ENCODE measurements at places on chromosomes 2 and 18.

DNA sequence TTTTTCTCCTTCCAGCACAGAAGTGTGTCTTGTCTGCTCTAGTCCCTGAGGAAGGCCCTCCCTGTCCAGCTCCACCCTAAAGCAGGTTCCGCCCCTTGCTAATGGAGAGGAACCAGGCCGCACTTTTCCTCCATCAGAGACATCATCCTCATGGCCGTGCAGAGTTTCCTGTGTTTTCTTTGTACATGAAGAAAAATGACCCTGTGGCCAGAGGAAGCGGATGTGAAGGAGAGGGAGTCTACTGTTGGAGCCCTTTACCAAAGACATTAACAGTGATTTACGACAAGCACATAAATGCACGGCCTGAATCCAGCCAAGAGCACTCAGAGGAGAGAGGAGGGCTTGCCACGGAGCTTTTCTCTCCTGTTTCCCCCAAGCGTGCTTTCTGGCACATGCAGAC is 109.5 kb downstream of the RNF144A start:
- no peak for DNase-seq

- no peak for DNase-seq
Observed at GRCh38 chr2:124193706-124194105, 168.6 kb downstream of the CNTNAP5 start.

DNA sequence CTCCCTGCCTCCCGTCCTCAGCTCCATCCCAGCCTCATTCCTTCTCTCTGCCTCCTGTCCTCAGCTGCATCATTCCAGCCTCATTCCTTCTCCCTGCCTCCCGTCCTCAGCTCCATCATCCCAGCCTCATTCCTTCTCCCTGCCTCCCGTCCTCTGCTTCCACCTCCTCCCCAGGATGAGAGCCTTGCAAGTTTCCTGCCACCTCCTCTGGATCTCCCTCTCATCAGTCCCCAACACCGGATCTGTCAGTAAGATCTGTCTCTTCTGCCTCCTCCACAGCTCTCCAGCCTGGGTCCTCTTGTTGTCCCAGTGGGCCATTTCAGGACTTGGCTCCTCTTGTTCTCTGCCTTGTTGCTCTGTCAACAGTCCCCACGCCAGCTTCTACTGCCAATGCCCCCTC is 130.9 kb downstream of the NDUFA10 start:
- no peak for DNase-seq

DNA sequence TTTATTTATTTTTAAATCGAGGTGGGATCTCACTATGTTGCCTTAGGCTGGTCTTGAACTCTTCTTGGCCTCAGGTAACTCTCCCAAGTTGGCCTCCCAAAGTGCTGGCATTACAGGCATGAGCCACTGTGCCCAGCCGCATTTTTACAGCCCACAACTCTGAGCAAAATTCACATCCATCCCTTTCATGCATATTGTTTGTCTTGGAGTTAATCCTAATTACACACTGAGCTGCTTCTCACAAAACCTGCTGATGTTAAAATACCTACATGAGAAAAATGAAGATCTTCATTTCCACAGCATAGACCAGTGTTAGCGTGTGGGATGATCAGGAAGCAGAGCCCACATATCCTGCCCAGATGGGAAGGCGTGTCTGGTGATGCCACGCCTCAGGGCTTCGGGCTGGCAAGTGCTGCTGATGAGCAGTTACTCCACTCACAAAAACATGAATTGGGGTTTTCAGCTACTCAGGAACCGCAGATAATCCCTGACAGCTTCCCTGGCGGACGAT is 14.6 kb downstream of the ITGB1BP1 start:
- DNase-seq = no peak

DNA sequence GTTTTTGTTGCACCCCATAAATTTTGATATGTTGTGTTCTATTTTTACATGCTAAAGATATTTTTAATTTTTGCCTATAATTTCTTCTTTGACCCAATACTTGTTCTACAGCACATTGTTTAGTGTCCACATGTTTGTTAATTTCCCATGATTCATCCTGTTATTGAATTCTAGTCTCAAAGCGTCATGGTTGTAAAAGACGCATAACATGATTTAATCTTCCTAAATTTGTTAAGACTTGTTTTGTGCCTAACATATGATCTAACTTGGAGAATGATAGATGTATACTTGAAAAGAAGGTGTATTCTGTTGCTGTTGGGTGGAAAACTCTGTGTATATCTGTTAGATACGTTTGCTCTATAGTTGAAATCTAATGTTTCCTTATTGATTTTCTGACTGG is 27.1 kb upstream of the SULT1C3 start:
- DNase-seq = no peak

DNA sequence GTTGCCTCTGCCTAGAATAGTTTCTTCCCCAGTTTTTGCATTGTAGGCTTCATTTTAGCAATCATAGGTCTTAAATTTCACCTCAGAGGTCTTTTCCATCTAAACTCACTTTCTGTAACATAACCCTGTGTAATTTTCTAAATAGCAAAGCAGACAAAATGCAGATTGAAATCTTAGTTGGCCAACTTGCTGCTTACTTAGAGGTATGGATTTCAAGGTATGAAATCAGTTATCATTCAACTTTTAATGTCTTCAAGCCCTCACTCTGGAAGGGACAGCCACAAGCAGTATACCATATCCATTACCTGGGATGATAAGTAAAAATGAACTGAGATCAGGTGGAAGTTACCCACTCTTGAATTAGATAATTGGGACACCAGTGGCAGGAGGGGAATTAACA is 3.9 kb downstream of the CCDC121 start:
- DNase-seq = no peak

- DNase-seq = no peak
Observed at GRCh38 chr18:69725009-69725408, 222.7 kb downstream of the CD226 start.

DNA sequence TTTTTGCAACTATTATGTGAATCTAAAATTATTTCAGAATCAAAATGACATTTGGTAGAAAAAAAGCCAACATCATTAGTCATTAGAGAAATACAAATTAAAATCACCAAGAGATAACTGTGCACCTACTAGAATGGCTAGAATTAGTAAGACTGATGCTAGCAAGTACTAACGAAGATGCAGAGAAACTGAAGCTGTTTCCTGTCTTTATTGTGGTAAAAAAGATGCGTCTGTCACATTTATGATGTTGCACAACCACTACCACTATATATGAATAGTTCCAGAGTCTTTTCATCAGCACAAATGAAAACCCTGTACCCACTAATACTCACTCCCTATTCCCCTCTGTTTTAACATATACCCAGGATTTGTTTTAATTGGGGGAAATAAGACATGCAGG is 16.7 kb upstream of the TWIST2 start:
- no peak for DNase-seq

- DNase-seq = no peak
Observed at GRCh38 chr18:25350489-25351251, 1.3 kb downstream of the ZNF521 start.

- DNase-seq = no peak
Observed at GRCh38 chr2:59301466-59302402, 1060.6 kb upstream of the FANCL start.

GRCh38 chr2:54428108-54428831 is 27.9 kb upstream of the SPTBN1 start:
- no peak for DNase-seq

GRCh38 chr2:15076668-15077067 is 444.2 kb downstream of the LRATD1 start:
- no peak for DNase-seq

DNA sequence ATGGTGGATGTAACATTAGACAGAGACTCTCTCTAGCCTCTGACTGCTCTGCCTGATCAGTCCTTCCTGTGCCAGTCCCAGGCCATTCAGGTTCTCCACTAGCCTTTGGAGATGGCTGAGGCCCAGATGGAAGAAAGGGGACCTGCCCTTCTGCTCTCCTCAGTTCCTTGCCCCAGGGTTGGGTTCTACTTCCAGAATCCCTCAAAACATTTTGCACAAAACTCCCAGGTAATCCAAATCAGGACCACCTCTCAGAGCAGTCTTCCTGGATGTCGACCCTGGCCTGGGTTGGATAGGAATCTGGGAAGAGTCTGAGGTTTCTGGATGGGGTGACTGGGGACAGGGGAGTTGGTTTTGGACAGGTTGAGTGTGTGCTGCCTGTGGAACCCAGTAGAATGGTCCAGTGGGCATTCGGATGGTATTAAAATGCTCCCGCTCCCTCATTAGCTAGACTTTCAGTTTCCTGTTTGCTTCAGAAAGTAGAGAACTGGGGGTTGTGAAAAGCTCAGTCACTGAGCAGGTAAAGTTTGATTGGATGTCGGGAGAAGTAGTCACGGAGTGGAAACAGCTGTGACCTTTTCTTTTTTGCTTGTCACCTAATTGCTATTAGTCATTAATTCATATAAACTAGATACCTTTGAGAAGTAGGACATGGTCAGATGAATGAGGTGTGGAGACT is 37.9 kb downstream of the DPYSL5 start:
- DNase-seq = no peak

DNA sequence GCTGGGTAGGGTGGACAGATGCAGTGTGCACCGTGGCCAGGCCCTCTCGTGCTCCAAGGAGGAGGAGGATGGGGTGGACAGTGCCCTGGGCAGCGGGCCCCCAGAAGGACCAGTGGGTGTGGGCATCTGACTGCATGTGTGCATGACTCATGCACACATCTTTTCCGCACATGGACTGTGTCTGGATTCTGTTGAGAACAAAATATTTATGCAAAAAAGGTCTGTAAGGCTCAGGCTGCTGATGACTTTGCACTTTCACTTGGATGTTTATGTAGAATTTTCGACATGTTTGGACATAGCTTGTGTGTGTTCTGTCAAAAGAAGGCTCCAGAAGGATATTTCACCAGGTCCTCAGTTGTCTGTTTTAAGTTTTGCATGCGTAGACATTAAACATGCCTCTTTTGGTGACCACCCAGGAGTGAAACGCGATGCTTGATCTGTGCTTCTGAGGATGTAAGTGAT is 45.6 kb downstream of the MTCL1 start:
- DNase-seq = no peak

DNA sequence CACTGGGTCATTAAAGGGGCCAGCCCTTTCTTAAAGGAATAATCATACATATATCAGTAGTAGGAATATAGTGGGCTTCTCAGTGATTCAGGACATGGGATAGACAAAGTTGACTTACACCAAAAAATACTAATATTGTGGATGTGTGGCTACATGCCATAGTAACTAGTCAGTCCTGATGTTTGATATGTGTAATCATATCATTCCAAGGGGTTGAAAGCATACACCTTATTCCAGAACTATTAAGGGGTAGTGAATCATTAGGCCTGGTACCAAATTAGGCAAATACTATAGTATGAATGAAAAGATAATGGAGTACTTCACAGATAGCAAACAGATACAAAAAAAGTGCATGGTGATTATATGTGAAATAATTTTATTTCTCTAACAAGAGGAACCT is 814.9 kb upstream of the NRXN1 start:
- DNase-seq = no peak

DNA sequence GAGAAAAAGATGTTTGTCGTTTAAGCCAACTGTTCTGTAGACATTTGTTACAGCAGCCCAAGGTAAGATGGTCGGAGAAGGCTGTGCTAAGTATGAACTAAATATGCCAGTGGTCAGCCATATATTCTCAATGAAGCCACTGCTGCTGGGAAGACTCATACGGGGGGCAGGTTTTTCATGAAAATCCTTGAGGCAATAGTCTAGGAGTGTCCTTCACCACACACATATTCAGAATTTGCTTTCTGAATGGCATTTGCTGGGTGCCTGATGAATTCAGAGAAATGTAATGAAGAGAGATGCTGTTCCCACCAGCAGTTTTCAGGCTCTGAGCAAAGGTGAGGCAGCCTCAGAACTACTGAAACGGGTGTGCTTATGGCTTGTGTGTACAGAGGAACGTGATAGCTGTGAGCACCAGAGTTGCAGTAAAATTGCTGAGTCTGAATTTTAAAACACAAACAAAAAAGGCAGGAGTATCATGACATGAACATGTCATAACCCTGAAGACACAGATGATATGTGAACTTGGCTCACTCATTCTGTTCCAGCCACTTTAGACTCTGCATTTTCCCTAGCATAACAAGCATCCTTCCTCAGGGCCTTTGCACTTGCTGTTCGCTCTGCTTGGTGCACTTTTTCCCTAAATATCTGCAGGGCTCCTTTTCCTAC is 21.3 kb upstream of the TCF4 start:
- DNase-seq = no peak

DNA sequence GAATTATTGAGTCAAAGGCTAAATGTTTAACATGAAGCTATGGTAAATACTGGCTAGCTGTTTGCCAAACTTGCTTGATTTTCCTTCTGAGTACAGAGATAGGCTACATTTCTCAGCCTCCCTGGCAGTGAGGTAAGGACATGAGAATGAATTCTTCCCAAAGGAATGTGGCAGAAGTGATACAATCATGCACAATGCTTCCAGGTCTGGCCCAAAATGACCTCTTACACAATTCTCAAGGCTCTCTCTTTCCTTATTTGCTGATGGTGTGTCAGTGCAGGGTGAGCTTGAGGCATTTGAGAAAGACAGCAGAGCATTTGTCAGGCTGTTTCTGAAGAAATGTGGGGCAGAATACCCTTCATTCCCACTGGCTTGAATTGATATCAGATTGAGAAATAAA is 95.6 kb upstream of the NABP1 start:
- no peak for DNase-seq

DNA sequence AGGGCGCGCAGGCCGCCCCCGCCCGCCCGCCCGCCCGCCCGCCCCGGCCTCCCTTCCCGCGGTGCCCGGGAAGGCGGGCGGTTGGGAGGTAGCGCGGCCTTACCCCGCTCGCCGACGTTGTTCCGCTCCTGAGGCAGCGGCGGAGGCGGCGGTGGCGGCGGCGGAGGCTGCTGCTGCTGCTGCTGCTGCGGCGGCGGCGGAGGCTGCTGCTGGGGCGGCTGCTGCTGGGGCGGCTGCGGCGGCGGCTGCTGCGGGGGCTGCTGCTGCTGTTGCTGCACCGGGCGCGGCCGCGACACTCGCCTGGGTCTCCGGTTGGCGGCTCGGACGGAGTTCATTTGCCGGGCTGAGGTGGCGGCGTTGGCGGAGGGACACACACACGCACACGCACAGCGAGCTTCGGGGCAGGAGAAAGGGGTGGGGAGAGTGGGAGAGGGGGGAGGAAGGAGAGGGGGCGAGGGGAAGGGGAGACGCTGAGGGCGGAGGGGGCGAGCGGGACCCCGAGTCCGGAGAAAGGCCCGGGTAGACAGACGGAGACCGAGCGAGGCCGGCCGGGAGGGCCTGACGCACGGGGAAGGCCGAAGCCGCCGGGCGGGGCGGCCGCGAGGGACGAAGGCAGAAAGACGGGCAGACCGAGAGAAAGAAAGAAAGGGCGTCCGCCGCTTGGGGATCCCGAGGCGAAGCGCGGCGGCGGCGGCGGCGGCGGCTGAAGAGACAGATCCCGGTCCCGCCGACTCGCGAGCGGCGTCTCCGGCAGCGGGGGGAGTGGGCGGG is 727 bp downstream of the FBXO11 start:
- DNase-seq = no peak

- DNase-seq = no peak
Observed at GRCh38 chr2:168345601-168346000, 98.2 kb upstream of the STK39 start.
